ENCODE measurements at places on chromosomes 4 and X.

DNA sequence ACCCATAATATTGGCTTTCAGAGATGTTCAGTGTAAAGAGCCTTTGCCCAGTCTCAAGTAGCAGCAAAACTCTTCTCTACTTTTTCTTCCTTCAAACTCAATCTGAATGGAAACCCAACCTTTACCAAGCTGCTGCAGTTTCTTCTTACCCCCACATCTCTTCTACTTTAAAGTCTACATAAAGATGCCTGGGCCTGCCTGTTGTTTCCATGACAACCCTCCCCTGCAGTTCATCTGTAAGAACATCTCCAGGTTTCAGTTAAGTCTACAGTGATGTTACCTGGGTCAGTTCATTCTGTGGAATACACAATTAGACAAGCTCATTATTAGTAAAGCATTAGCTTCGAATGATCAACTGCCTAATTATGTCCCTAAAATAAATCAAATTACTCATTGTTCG is 81.4 kb downstream of the SPANXN3 start:
- no peak for DNase-seq

GRCh38 chr4:139889901-139890300 is 224.3 kb downstream of the MGST2 start:
- DNase-seq = no peak

DNA sequence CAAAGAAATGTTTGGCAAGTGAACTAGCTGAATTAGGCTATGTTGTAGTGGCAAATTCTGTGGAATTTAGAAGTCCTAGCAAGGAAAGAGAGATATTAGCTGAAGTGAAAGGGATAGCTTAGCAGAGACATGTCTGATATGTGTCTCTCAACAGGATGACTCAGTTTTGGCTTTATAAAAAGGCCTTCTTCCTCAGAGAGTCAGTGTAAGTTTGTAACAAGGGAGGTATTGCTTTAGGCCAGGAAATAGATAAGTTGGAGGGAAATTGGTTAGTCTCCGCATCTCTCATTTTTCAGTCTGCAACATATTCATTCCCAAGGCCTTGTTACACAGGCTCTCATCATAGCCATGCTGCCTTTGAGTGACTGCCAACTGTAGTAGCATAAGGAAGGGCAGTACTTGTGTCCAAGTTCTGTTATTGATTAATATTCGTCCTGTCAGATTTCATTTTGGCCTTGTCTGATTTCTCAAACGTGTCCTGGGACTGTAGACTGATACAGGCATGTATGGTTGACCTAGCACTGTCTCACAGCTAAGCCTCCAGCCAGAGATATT is 4.0 kb downstream of the TMEM164 start:
- DNase-seq = no peak

DNA sequence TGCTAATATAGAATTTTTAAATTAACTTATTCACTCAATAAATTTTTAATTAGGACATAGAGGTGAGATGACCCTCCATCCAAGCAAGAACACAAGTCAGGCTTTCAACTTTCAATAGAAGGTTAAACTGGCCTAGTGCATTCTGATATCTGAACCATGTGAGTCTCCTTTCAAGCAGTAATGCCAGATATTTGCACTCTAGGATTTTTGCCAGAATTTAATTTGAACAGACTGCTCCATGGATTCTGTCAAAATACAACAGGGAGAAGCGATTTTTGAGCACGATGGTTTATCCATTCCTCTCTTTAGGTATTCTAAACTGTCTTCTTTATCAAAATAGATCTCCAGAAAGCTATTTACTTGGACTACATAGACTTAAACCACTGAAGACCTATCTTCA is 72.0 kb upstream of the DCLK2 start:
- no peak for DNase-seq

DNA sequence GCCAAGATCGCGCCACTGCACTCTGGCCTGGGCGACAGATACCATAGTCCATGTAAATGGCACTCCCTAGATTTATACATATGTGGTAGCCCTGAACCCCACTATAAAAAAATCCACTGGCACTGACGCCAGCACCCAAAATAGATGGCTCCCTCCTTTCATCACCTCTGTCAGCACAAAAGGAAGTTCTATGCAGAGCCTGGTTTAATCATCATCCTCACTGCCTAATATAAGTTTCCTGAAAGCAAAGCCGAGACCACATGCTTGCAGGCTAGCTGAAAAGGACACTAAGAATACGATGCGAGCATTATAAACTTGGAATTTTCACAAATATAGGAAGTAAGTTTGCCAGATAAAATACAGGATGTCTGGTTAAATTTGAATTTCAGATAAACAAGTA is 27.5 kb upstream of the DOCK11 start:
- no peak for DNase-seq

GRCh38 chr4:143407474-143407873 is 70.8 kb downstream of the GAB1 start:
- no peak for DNase-seq

GRCh38 chr4:24417206-24417605 is 167.1 kb downstream of the DHX15 start:
- DNase-seq = no peak

- DNase-seq = no peak
Observed at GRCh38 chrX:11386001-11386523, 92.8 kb downstream of the AMELX start.

GRCh38 chr4:27463816-27464215 is 603.2 kb downstream of the STIM2 start:
- no peak for DNase-seq

GRCh38 chr4:65670020-65670330 is 314 bp downstream of the EPHA5 start:
- DNase-seq = no peak

GRCh38 chr4:82718162-82718940 is 80.2 kb downstream of the SCD5 start:
- no peak for DNase-seq

- DNase-seq = no peak
Observed at GRCh38 chr4:158859661-158860060, 90.8 kb downstream of the FNIP2 start.

DNA sequence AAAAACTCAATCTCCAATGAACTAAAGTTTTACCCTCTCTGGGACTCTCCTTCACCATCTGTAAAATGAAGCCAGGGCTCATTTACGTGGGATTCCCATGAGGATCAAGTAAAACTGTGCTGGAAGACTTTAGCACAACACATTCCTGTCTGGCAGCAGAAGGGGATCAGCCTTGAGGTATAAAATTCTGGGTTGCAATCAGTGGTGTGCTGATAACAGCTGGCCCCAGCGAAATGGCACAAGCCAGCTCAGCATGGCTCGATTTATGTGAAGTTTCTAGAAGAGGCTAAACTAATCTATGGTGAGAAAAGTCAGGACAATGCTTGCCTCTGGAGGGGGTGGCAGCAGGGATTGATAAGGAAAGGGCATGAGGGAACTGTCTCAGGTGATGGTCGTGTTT is 28.4 kb downstream of the ZNF630 start:
- DNase-seq = no peak

DNA sequence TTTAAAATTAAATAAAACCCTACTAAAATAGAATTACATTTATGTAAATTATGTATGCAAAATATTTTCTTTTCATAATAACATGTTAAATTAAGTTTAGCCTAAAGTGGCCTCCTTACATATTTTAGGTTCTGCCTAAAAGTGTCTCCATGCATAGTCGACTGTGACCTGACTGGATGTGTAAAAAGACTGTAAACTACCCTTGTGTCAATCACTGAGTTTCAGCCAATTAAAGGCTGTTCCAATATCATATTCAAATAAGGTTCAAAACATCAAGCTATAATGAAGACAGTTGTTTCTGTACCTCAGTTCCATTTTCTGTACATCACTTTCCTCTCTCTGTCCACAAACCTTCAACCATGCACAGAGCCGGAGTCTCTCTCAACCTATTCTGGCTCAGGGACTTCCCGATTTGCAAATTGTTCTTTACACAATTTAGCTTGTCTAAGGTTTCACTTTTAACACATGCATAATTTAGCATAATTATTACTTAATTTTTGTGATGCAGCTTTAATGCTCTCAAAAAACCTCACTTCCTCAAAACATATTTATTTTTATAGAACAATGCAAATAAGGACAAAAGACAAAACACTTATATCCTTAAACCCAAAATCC is 60.1 kb downstream of the SH3RF1 start:
- DNase-seq = no peak

GRCh38 chr4:128596115-128596514 is 213.4 kb upstream of the JADE1 start:
- DNase-seq = no peak

GRCh38 chr4:172842779-172843178 is 325.8 kb upstream of the GALNT7 start:
- no peak for DNase-seq

DNA sequence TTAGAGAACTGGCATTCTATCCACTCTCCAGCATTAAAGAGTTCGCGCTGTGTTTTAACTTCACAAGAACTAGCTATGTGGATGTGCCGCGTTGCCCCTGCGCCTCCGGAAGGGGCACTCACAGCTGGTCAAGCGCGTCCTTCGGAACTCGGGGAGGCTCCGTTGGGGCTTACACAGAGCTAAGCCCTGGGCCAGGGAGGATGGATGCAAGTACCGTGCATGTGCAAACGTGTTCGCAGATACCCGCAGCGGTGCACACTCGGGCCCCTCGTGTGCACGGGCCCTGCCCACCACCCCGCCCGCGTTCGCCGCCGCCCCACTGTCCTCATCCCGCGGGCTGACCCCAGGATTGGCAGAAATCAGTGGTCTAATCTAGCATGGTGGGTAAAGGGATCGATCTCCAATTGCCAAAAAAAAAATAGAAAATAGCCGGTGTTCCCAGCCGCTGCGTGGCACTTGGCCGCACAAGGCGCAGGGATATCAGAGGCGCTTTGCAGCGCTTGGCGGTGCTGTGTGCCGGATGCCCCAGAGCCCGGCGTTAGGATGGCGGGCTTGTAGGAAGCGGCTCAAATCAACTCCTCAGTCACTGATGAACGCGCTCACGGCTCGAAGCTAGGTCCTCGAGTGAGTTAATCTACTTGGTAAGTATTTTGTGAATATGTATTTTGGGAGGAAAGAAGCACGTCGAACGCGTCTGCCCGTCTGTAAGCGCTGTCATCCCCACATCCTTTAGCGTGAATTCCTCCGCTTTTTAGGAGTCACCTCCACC is 989 bp upstream of the PCDH10 start:
- no peak for DNase-seq

- no peak for DNase-seq
Observed at GRCh38 chr4:119025420-119025819, 110.2 kb upstream of the MYOZ2 start.

GRCh38 chr4:11072999-11073398 is 355.7 kb downstream of the HS3ST1 start:
- DNase-seq = no peak

DNA sequence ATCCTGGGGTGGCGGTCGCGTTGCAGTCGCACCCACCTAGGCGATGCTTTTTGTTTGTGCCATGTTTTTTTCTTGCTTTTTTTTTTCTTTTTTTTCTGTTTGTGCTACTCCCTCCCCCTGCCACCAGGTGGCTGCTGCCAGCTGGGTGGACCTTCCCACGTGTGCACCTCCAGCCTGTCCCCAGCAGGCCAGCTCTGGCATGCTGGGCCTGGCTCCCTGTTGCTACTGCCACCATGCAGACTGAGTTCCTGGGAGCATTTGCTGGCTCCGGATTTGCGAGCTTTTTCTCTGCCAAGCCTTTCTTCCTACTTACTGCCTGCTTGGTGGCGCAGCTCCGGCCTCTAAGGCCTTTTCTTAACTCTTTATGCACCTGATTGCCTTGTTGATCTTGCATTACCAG is 161.2 kb upstream of the WDFY3 start:
- no peak for DNase-seq

- DNase-seq = no peak
Observed at GRCh38 chrX:25013632-25014365, 2.0 kb downstream of the ARX start.

DNA sequence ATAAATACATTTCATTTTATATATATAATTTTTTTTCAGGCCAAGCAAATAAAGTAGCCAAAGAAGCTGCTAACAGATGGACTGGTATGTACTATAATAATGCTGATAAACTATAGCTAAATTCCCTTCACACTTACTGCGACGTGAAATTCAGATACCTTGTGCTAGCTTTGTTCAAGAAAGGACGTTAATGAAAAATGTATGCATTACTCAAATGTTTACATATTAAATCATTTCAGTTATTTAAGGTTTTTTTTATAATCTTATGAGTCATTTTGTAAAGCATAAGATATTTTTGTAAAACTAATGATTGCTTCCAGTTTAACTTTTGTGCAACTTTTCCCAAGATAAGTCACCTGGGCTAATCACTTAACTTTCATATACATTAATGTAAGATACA is 57.2 kb upstream of the TMEM131L start:
- DNase-seq = no peak

DNA sequence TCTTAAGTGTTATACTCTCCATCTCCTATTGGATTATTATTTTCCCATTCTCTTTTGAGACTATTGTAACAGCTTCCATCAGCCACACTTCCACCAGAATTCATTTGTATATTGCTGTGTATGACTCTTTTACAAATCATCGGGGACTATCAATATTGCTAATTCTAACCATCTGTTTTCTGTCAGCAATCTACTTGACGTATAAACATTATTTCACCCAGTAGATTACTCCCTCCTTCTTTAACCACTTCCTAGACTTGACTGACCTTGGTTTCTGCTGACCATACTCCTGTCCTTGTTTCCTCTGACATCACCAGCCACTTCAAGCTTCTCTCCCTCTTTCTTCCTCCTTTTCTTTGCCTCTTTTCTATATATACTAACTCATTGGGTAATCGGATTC is 402.9 kb downstream of the PCDH18 start:
- no peak for DNase-seq

DNA sequence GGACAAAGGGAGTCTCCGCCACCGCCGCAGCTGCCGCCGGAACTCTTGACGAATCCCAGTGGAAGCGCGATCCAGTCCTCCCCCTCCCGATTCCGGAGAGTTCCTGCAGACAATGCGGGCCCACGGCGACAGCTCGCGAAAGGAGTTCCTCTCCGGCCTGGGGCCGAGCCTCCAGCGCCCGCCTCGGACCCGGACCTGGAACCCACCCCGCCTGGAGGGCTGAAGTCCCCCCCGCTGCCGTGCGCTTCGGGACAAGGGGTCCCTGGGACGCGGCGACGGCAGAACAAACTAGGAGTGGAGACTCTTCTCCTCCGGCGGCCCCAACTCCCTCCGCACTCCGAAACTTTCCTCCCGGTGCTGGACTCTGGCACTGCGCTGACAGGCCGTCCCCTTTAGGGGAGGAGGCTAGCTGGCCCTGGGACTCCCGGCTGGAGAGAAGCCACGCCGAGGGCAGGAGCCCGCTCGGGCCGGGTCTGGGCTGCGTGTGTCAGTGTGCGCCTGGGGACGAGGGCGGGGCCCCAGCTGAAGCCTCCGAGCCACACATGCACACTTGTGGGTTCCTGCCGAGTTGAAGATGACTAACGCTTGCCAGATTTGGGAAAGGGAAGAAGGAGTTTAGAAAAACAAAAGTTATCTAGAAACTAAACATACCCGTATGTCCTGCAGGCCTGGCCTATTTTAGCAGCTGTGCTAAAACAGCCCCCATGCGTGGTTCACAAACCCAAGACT is at the start of gene ANTXR2:
TSS of gene ANTXR2 (minus strand) at position 486 of the 729 bp plus-strand sequence. CDS start 669 bp downstream, outside the sequence.
- peak; percentile 62 for DNase-seq

- no peak for DNase-seq
Observed at GRCh38 chr4:87601361-87601760, 7.0 kb upstream of the DSPP start.

GRCh38 chr4:152236519-152237056 is 299.3 kb downstream of the FBXW7 start:
- DNase-seq = no peak

Data from activated CD4-positive, alpha-beta T cell treated with anti-CD3 and anti-CD28 coated beads, Interleukin-2, amount 50 U/mL, for 4 hours (primary cell).